ENCODE measurements at places on chromosomes 7 and 10.
A peak's percentile ranks its signal among the peaks of the same experiment; 100 is the strongest.

- peaks cover 26% of the 10 kb centered on the region for H3K4me1 ChIP-seq
- no peak for DNase-seq
- no peaks in the 10 kb centered on the region for H3K27me3 ChIP-seq
- no peak overlapping the region for H3K4me3 ChIP-seq
- H3K36me3 ChIP-seq = peaks cover 19% of the 10 kb centered on the region
These were observed 14.3 kb downstream of the EIF4EBP2 start for GRCh38 chr10:70418229-70418628.

DNA sequence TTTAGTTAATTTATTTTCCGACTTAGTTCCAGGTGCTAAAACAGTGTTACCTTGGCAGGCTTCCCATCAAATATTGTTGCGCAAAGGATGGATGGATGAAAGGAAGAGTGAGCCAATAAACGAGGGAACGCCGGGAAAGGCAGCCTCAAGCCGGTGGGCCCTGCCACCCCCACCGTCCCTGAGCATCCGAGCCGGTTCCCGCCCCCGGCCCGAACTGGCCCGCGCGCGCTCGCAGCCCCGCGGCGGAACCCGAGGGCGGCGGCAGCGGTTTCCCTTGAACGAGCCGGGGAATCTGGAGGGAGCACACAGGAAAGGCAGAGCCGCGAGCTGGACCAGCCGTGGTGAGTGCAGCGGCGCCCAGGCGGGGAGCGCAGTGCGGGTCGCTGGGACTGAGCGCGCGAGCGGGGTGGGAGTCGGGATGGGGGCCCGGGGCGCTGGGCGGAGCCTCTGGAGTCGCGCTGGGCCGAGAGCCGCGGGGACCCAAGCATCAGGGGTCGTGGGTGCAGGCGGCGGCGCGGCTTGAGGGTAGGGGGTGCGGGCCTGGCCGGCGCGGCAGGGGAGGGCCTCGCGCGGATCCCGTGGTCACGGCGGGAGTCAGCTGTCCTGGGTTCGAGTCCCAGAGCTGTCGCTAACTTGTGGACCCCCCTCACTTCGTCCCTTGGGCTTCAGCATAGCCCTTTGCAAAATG lies at the start of gene AGK:
Gene AGK, plus strand, starts transcription at position 317 of the 688 bp plus-strand sequence. CDS start 4,057 bp downstream, outside the sequence.
- H3K4me1 ChIP-seq = peaks cover 42% of the 10 kb centered on the region
- H3K4me3 ChIP-seq = peak within 1 kb of the TSS; percentile 93
- H3K36me3 ChIP-seq = peaks cover 43% of the 10 kb centered on the region
- H3K27me3 ChIP-seq = no peaks in the 10 kb centered on the region
- peak within 1 kb of the TSS; percentile 77 for H3K27ac ChIP-seq
- DNase-seq = peak; percentile 85

DNA sequence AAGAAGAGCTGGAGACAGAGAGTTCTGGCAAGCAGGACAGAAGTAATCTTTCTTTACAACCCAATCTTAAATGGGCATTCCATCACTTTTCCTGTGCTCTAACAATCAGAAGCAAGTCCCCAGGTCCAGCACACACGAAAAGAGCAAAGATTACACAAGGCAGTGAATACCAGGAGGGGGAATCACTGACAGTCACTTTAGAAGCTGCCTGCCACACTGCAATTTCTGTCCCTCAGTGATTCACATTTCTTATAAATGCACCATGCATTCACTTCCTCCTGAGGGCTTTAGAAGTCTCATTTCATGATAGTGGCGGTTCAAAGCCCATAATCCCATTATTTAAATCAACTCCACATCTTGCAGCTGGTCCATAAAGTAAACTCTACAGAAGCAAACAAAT lies 362.5 kb downstream of the POM121L12 start:
- DNase-seq = no peak
- no peak overlapping the region for H3K4me3 ChIP-seq
- H3K36me3 ChIP-seq = peaks cover 5% of the 10 kb centered on the region
- H3K27me3 ChIP-seq = no peaks in the 10 kb centered on the region

DNA sequence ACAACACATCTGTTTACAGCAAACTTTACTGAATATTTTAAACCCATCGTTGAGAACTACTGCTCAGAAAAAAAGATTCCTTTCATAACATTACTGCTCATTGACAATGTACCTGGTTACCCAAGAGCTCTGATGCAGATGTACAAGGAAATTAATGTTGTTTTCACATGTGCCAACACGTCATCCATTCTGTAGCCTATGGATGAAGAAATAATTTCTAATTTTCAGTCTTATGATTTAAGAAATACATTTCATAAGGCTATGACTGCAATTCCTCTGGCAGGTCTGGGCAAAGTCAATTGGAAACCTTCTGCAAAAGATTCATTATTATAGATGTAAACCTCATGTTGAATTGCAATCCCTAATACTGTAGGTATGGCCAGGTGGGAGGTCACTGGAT lies 16.7 kb upstream of the CNNM1 start:
- no peak overlapping the region for H3K4me3 ChIP-seq
- no peak overlapping the region for H3K27ac ChIP-seq
- no peaks in the 10 kb centered on the region for H3K4me1 ChIP-seq
- peaks cover 8% of the 10 kb centered on the region for H3K27me3 ChIP-seq

GRCh38 chr7:21030237-21030871 lies 243.7 kb upstream of the SP8 start:
- no peak overlapping the region for H3K4me3 ChIP-seq
- no peak for DNase-seq
- no peaks in the 10 kb centered on the region for H3K36me3 ChIP-seq
- no peaks in the 10 kb centered on the region for H3K4me1 ChIP-seq
- peaks cover 16% of the 10 kb centered on the region for H3K27me3 ChIP-seq

- H3K36me3 ChIP-seq = no peaks in the 10 kb centered on the region
- no peak for DNase-seq
- peaks cover 9% of the 10 kb centered on the region for H3K27me3 ChIP-seq
- no peak overlapping the region for H3K27ac ChIP-seq
- H3K4me1 ChIP-seq = no peaks in the 10 kb centered on the region
- no peak overlapping the region for H3K4me3 ChIP-seq
These were observed 176.3 kb downstream of the DGKI start for GRCh38 chr7:137670222-137671064.

DNA sequence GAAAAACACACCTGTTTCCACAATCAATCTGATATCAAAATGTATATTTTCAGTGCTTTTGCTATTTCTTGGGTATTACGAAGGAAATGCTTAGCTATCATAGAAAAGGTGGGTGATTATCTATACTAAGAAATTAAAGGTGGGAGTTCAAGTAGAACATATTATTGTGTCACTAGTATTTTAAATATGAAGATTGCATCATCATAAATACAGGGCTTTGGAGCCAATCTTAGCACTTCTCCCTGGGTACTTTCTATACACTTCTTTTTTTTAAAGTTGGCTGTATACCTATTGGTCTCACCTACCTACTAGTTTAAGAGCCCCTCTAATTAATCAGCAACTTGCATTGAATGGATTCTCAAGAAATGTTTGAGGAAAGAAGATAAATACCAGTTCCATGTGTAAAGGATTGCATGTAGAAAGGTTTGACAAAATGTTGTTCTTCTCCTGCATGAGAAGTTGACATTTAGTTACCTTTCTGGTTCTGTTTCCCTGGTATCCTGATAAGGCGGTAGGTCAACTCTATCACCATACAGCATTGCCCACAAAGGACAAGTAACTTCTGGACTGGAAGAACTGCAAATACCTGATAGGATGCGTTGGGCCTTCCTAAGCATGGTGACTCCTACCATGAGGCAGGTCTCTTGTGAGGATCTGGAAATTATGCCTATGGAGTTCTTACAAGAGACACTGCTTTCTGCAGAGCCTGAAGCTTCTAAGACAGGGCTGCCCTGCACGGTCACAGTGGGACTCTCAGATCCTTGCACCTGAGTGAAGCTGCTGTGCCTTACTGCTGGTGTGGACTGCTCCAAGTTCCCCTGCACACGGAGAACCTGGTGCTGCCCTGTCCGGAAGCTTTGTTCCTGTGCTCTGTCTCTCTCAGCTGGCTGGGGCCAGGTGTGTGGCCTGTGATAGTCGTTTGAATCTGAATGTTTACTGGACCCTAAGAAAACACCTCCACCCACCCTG lies 32.1 kb upstream of the PDSS1 start:
- no peak overlapping the region for H3K27ac ChIP-seq
- H3K36me3 ChIP-seq = no peaks in the 10 kb centered on the region
- H3K27me3 ChIP-seq = peaks cover 8% of the 10 kb centered on the region
- no peak for DNase-seq
- no peak overlapping the region for H3K4me3 ChIP-seq

- no peak for DNase-seq
- no peaks in the 10 kb centered on the region for H3K27me3 ChIP-seq
- no peaks in the 10 kb centered on the region for H3K4me1 ChIP-seq
- peaks cover 4% of the 10 kb centered on the region for H3K36me3 ChIP-seq
These were observed 291.2 kb upstream of the FZD1 start for GRCh38 chr7:90972906-90973550.

GRCh38 chr10:97434055-97434454 lies 8.1 kb downstream of the PGAM1 start:
- DNase-seq = no peak
- H3K27me3 ChIP-seq = no peaks in the 10 kb centered on the region
- H3K4me3 ChIP-seq = no peak overlapping the region
- no peaks in the 10 kb centered on the region for H3K4me1 ChIP-seq
- no peak overlapping the region for H3K27ac ChIP-seq
- peaks cover 11% of the 10 kb centered on the region for H3K36me3 ChIP-seq

DNA sequence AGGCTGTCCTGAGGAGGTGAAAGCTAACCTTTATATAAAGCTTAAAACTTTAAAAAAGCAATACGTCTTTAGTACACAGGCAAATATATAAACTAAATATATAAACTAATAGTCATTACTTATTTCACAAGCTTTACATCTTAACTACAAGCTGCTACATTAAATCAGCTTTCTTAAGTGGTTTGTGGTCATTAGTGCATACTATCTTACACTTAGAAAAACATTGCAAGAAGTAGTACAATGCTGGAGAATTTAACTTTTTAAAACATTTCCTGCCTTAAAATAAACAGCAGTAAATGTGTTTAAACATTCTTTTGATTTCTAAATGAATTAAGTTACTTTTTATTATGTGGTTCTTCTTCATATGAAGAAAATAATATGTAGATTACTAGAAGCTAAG lies 36.3 kb downstream of the MET start:
- no peak overlapping the region for H3K4me3 ChIP-seq
- H3K27me3 ChIP-seq = peaks cover 18% of the 10 kb centered on the region
- DNase-seq = no peak
- no peak overlapping the region for H3K27ac ChIP-seq

DNA sequence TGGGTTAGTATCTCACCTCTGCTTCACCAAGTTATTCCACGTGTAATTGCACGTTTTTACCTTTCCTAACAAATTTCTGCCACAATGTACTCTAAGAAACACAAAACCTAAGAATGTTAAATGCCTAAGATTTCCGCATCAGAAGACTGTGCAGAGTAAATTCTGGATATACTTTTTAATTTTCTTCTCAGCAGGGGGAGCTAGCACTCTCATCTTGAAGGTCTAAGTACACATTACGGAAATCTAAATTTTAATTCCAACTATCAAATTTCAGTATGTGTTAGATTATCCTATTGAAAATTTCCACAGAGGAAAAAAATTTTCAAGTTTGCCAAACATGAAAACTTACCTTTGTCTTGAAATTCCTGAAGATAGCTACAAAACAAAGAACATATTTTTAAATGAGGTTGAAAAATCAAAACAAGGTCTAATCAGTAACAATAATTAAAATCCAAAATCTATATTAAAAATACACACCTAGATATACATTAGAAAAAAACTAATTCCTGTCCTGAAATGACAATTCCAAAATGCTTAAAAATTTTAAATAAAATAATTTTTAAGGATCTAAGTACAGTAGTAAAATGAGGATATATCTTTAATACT lies 10.5 kb downstream of the SKAP2 start:
- no peak overlapping the region for H3K27ac ChIP-seq
- no peaks in the 10 kb centered on the region for H3K36me3 ChIP-seq
- H3K4me1 ChIP-seq = peaks cover 16% of the 10 kb centered on the region
- DNase-seq = no peak
- no peak overlapping the region for H3K4me3 ChIP-seq
- peaks cover 2% of the 10 kb centered on the region for H3K27me3 ChIP-seq

DNA sequence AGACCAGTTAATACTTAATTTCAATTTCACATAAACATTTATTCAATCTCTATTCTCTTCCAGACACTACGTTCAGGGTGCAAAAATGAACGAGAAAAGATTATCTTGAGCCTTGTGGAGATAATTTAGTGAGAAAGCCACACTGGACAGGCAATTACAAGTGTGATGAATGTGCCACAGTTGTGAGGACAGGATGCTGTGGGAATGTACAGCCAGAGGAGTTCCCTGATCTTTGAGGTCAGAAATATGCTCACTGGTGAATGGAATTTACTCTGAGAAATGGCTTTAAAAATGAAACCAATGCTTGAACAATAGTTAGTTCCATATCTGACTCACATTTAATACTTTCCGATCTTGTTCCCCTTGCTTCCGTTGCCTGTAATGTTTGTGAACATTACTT lies 864.8 kb downstream of the GATA3 start:
- H3K4me3 ChIP-seq = no peak overlapping the region
- H3K4me1 ChIP-seq = no peaks in the 10 kb centered on the region
- no peak for DNase-seq

DNA sequence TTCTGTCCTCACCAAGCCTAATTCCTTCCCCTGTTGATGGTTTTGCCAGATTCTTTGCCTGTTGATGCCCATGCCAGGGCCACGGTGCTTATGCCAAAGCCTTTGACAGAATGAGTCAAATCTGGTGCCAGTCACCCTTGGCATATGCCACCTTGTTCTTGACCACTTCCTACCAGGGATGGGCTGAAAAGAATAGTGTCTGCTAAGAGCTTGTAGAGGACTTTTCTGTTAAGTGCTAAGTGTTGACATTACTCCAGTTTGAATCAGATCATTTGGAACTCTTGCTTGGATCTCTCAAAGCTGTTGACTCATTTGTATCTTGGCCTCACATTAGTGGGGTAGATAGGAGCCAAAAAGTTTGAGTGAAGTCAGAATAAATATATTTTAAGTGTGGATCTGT lies 661.2 kb downstream of the AUTS2 start:
- H3K27ac ChIP-seq = no peak overlapping the region
- no peaks in the 10 kb centered on the region for H3K4me1 ChIP-seq
- no peaks in the 10 kb centered on the region for H3K36me3 ChIP-seq

GRCh38 chr10:64275774-64276173 lies 754.6 kb downstream of the REEP3 start:
- H3K4me1 ChIP-seq = no peaks in the 10 kb centered on the region
- H3K36me3 ChIP-seq = no peaks in the 10 kb centered on the region
- no peak for DNase-seq
- no peak overlapping the region for H3K27ac ChIP-seq
- H3K4me3 ChIP-seq = no peak overlapping the region

DNA sequence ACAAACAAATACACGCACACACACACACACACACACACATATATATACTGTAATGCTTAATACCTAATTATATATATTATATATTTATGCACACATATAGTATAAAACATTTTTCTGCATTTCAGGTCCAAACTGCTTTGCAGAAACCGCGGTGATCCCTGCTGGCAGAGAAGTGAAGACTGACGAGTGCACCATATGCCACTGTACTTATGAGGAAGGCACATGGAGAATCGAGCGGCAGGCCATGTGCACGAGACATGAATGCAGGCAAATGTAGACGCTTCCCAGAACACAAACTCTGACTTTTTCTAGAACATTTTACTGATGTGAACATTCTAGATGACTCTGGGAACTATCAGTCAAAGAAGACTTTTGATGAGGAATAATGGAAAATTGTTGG lies 138.5 kb downstream of the VWC2 start:
- no peaks in the 10 kb centered on the region for H3K27me3 ChIP-seq
- H3K4me3 ChIP-seq = no peak overlapping the region
- H3K4me1 ChIP-seq = no peaks in the 10 kb centered on the region
- no peaks in the 10 kb centered on the region for H3K36me3 ChIP-seq
- no peak for DNase-seq
- H3K27ac ChIP-seq = no peak overlapping the region

GRCh38 chr10:91602868-91603568 lies 29.9 kb downstream of the PPP1R3C start:
- peaks cover 16% of the 10 kb centered on the region for H3K27me3 ChIP-seq
- H3K27ac ChIP-seq = no peak overlapping the region
- no peaks in the 10 kb centered on the region for H3K4me1 ChIP-seq
- no peak for DNase-seq
- H3K4me3 ChIP-seq = no peak overlapping the region

All from natural killer cell treated with Interleukin-12 subunit alpha and Interleukin-12 subunit beta and Interleukin-15 and Interleukin-18, amount 100 ng/mL, for 72 hours (primary cell).